ENCODE measurements at places on chromosomes 6 and 20. TPM values are rescaled to one million over a fixed set of nuclear protein-coding genes. Genes with fewer than 3 reads are reported as not detected.

GRCh38 chr6:7173843-7174503 lies 66.2 kb downstream of the RREB1 start:
- no peak for DNase-seq

GRCh38 chr20:51450221-51450712 lies 92.3 kb downstream of the NFATC2 start:
- DNase-seq = no peak

DNA sequence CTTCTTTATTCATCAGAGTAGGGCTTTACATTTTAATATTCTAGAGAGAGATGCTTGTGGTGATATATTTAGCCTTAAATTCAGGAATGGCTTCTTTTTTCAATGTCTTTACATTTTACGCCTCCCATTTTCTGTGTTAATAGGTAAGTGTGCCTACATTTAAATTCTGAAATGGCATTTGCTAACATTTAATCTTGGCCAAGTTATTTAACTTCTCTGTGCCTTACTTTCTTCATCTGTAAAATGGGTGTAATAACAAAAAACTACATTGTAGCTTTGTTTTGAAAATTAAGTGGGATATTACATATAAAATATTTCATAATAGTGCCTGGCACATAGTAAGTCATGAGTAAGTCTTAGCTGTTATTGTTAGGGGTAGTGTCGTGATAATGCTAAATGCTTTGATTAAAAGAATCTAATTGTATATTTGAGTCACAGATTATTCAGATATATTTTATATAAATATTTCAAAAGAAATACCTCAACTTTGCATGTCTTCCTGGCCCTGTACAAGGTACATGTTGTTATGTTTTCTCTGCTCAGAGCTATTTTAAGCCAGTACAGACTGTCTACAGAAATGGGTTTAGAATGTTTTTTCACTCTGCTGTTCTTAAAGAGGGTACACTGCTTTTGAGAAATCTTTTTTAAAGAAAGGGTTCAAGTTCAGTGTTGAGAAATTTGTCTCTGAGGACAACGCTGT lies 18.8 kb downstream of the CARMIL1 start:
- DNase-seq = no peak

DNA sequence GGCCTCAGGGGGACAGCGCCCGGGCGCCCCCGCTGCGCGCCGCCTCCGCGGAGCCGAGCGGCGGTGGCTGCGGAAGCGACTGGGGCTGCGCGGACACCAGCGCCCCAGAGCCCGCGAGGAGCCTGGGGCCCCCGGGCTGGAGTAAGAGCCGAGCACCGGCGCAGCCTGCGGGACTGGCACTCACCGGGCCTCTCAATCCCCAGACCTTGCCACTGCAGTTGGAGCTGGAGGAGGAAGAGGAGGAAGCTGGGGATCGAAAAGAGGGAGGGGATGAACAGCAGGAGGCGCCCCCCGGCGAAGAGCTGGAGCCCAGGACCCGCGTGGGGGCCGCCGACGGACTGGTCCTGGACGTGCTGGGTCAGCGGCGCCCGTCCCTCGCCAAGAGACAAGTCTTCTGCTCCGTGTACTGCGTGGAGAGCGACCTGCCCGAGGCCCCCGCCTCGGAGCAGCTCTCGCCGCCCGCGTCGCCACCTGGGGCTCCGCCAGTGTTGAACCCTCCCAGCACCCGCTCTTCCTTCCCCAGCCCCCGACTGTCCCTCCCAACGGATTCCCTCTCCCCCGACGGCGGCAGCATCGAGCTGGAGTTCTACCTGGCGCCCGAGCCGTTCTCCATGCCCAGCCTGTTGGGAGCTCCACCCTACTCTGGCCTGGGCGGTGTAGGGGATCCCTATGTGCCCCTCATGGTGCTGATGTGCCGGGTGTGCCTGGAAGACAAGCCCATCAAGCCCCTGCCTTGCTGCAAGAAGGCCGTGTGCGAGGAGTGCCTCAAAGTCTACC lies 590 bp downstream of the RNF217 start:
- no peak for DNase-seq

- no peak for DNase-seq
Measured at GRCh38 chr6:30450909-30451841, 38.1 kb upstream of the HLA-E start.

GRCh38 chr6:106117579-106117978 lies 31.4 kb downstream of the PRDM1 start:
- DNase-seq = no peak

OXT gene
- not detected for total RNA-seq

DNA sequence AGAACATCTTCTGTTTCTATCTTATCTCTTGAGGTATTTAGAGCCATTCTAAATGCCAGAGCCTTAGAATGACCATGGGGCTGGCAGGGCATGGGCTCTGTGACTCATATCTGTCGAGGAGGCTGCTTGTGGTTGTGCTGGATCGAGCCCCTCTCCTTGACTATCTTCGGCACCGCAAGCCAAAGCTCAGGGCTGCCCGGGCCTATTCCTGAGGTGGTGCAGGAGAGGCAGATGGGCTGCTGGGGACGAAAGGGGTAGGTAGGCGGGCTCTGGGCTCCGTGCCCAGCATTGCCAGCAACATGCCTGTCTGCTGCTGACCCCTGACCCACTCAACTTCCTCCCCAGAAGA lies 89.9 kb downstream of the NOL4L start:
- no peak for DNase-seq

GRCh38 chr6:80478030-80478429 lies 371.6 kb downstream of the BCKDHB start:
- no peak for DNase-seq

NRSN2 gene
- 21.6 TPM for total RNA-seq

FAM162B gene
- 19.6 TPM for total RNA-seq

DNA sequence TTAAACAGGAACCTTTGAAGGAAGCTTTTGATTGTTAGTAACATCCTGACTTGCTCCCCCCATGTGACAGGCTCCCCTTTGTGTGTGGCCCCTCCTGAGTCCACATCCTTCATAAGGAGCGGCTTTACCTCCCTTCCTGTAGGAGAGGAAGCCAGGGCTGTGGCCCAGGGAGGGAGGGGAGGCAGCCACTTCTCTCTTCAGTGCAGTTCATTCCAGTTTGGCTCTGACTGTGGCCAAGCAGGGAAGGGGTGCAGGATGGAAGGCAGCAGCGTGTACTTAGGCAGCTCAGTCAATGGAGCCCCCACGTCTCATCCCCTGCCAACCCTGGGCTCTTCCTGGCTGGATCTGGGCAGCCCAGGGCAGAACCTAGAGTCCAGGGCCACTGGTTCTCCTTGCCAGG lies 295.2 kb downstream of the QKI start:
- no peak for DNase-seq

DNA sequence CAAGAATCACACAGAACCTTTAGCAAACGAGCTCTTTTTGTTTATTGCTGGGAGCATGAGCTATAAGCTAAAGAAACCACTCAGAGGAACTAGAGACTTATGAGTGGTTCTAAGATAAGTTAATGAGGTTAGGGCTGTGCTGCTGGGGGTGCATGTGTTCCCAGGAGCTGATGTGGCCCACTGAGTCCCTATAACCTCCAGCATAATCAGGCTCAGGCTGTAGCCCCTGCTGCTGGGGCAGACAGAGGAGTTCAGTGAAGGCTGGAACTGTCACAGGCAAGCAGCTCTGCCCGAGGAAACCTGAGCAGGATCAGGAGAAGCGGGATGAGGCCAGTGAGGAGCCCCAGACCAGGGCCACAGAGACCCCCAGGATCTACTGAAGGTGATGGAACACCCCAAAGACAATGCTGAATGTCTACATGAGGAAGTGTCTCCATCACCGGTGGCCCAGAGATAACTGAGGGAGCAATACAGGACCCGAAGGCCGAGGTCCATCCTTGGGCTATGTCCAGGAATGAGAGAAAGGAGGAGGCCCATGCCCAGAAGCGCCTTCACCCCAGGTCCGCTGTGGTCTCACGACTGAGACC lies 17.3 kb downstream of the TUBB2B start:
- no peak for DNase-seq

SUMO4 gene
- 3.9 TPM for total RNA-seq

OOEP gene
- not detected for total RNA-seq

PHACTR3 gene
- total RNA-seq = 8.3 TPM

ZC2HC1B gene
- not detected for total RNA-seq

DNA sequence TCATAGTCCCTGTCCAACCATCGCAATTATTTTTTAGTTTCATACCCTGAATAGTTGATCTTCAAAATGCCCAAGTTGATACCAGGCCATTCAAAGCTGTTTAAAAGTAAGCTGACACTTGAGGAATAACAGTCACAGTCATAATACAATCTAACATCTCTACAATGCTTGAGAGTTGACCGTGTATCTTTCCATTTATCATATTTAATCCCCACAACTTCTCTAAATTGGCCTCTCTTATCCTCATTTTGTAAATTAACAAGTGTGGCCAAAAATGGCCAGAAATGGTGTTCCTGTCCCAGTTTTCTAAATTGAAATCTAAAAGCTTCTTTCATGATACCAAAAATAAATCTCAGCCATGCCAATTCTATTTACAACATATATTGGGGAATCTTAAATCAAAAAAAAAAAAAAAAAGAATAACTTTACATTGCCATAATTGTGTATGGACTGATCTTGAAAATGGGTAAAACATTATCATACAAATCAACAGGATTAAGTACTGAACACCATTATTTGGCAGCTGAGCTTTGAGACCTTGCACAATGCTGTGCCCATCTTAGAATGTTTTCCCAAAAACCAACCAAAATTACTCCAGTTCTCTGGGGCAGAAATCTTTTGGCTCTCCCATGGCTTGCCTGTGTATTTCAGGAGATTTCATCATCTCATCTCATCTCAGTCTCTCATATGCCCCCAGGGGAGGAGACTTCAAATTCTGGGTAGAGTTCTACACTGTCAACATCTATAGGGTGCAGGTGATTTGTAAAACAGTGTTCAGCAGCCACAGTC lies 448.7 kb upstream of the JARID2 start:
- no peak for DNase-seq

CNKSR3 gene
- 7.4 TPM for total RNA-seq

DNA sequence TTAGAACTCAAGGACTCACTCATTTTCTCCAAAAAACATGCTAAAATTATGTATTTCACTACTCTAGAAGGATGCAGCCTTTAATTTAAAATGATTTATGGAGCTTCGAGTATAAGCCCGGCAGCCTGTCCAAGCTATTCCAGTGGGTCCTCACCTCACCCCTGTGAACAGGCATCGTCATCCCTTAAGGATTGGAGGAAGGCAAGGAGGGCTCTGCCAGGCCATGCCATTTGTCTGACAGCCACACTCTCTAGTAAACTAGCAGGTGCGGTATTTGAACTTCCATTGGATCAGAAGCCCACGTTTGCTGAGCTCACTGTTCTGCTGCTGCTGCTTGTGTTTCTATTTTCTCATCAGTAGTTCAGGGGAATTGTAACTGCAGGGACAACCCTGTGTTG lies 39.8 kb upstream of the NAA20 start:
- DNase-seq = no peak

- DNase-seq = no peak
Measured at GRCh38 chr6:116406678-116407345, 36.1 kb downstream of the DSE start.

TPD52L2 gene
- total RNA-seq = 90.1 TPM

DNA sequence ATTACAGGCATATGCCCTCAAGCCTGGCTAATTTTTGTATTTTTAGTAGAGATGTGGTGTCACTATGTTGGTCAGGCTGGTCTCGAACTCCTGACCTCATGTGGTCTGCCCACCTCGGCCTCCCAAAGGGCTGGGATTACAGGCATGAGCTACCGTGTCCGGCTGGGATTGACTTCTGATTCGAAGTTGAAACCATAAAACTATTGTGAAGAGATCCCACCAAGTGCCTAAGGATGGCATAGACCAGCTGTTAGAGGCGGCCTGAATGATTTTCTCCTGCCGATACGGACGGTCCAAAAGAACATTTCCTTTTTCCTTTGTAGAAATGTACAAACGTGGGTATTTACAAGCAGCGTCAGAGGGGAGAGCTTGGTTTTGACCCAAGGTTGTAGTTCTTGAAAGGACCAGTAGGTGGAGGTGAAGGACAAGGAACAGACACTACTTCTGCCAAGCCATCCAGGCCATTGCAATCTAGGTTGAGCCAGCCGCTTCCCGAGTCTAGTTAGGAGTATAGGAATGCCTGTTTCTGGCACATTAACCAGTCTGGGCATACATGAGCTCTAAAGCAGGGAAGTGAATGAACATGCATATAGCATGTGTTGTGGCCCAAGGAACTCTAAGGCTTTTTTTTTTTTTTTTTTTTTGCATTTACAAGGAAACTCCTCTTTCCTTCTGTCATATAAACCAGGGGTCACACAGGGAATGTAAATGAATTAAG lies 29.0 kb downstream of the MOCS3 start:
- no peak for DNase-seq

GRCh38 chr6:100999034-100999597 lies 118.0 kb upstream of the ASCC3 start:
- no peak for DNase-seq

DNA sequence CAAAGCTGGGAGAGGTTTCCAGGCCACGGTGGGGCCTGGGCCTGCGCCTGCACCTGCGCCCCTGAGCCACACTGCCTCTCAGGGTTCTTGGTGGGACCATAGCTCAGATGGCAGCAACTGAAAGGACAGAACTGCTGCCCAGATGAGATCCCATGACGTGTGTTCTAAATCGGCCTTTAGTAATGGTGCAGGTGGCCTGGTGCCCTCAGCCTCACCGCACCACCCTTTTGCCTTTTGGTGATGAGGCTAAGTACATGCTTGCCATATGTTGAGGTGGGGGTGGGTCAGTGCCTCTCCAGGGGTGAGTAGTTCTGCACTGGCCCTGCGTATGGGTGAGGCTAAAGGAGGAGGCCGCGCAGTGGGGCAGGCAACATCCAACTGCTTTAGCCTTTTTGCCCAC lies 7.4 kb downstream of the PSMG4 start:
- DNase-seq = no peak

VTA1 gene
- total RNA-seq = 46.4 TPM

DNA sequence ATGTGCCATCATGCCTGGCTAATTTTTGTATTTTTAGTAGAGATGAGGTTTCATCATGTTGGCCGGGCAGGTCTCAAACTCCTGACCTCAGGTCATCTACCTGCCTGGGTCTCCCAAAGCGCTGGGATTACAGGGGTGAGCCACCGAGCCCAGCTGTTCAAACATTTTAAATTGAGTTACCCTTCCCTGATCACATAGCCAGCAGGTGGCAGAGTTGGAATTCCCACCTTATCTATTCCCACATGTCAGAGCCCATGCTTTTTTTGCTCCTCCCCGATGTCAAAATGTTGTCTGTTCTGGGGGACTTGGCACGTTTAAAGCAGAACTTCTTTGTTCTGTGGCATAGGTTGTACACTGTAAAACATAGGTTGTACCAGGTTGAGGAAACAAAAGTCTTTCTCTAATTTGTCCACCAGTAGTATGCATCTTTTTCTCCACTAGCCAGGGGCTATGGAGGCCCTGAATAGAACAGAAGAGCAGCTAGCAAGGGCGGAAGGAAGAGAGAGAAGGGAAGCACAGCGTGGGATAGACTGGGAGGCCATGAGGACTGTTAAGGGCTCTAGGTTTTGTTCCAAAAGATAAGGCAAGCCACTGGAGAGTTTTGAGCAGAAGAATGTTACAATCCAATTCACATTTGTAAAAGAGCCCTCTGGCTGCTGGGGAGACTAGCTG lies 7.3 kb upstream of the LBP start:
- DNase-seq = no peak
